ENCODE measurements at places on chromosomes 11 and 22. TPM values are rescaled to one million over a fixed set of nuclear protein-coding genes. Genes with fewer than 3 reads are reported as not detected.

ZNRF3 gene
- 6.4 TPM for total RNA-seq

BTG4 gene
- not detected for total RNA-seq

SNAP29 gene
- total RNA-seq: 24.0 TPM

CTNND1 gene
- 323 TPM for total RNA-seq

APOA5 gene
- total RNA-seq: not detected

UBQLNL gene
- 0.08 TPM for total RNA-seq

TRIM6 gene
- total RNA-seq: 7.7 TPM

PDGFD gene
- 0.76 TPM for total RNA-seq

PTPN5 gene
- total RNA-seq: not detected

OR4D9 gene
- total RNA-seq: not detected

MS4A12 gene
- not detected for total RNA-seq

JAML gene
- 2.7 TPM for total RNA-seq

CRYBB2 gene
- total RNA-seq: not detected

PATE2 gene
- total RNA-seq: not detected

PANX3 gene
- not detected for total RNA-seq

E2F8 gene
- total RNA-seq: 5.2 TPM

GAS2L1 gene
- total RNA-seq: 27.7 TPM

CRYBA4 gene
- total RNA-seq: not detected

ART5 gene
- not detected for total RNA-seq

CPT1A gene
- total RNA-seq: 23.9 TPM

FAM180B gene
- not detected for total RNA-seq

TEX54 gene
- not detected for total RNA-seq

ST3GAL4 gene
- total RNA-seq: 54.2 TPM

DEFB131B gene
- total RNA-seq: not detected

FGF19 gene
- not detected for total RNA-seq

MIOX gene
- total RNA-seq: not detected

LARGE1 gene
- total RNA-seq: 6.2 TPM

TRPM5 gene
- not detected for total RNA-seq

RASGRP2 gene
- total RNA-seq: 1.1 TPM

LDHAL6A gene
- not detected for total RNA-seq

IRAG1 gene
- total RNA-seq: 3.2 TPM

PAMR1 gene
- 0.36 TPM for total RNA-seq

CYB5R2 gene
- 24.0 TPM for total RNA-seq

IL18 gene
- total RNA-seq: 41.8 TPM

KRTAP5-11 gene
- total RNA-seq: not detected

Measured in esophagus mucosa (tissue), 1 donor.